Fibroblast of the aortic adventitia (primary cell): ENCODE measurements at places on chromosomes 1 and 21. TPM values are rescaled to one million over a fixed set of nuclear protein-coding genes. Genes with fewer than 3 reads are reported as not detected.

- no peak for DNase-seq
Measured at GRCh38 chr1:222970711-222971110, 155.9 kb downstream of the DISP1 start.

DNA sequence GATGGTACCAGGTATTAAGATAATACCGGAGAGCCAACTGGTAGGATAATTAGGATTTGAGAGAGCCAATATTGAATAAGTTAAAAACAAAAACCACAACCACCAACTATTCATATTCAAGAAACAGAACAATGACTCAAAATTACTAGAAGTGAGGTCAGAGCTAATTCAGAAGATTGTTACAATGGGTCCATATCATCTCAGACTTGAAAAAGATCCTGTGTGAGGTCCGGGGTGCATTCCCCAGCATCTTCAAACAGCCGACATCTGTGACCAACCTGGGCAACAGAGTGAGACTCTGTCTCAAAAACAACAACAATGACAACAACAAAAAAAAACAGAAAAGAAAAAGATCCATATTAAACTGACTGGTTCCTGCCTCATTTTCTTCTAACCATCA lies 18.6 kb downstream of the AK2 start:
- DNase-seq: no peak

DNA sequence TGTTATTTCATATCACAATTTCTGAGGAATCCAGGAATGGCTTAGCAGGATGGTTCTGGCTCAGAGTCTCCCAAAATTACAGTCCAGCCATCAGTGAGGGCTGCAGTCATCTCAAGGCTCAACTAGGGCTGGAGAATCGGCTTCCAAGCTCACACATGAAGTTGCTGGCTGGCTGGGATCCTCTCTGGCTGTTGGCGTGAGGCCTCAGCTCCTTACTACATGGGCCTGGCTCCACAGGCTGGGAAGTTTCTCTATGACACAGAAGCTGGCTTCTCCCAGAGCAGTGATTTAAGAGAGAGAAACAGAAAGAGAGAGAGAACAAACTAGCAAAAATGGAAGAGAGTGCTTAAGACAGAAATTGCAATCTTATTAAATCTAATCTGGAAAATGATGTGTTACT lies 38.8 kb upstream of the RGS8 start:
- DNase-seq: peak; percentile 43

GRCh38 chr1:107622966-107623365 lies 342.0 kb downstream of the VAV3 start:
- peak; percentile 11 for DNase-seq

GRCh38 chr1:29249170-29249691 lies 12.9 kb downstream of the PTPRU start:
- no peak for DNase-seq

GRCh38 chr1:246001837-246002230 lies 505.2 kb downstream of the SMYD3 start:
- DNase-seq: peak; percentile 63

DNA sequence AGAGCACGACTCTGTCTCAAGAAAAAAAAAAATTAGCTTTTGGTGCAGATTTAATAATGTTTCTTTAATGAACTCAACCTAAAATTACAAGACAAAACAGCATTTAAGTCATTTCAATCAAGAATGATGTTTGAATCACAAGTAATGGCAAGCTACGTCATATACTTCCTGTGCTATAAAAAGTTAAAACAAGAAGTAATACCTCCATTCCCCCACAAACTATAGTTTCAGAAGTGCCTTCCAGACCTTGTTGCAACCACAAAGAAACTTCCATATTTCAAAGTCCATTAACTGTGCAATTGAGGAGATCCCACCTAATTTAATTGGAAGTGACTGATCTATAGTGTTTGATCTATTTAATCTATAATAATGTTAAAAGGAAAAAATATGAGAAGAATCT lies 15.1 kb downstream of the NRDC start:
- DNase-seq: no peak

- no peak for DNase-seq
Measured at GRCh38 chr1:40792036-40792435, 8.4 kb downstream of the KCNQ4 start.

- DNase-seq: no peak
Measured at GRCh38 chr1:243550276-243550675, 294.4 kb downstream of the SDCCAG8 start.

GRCh38 chr1:15132965-15133364 lies 20.6 kb upstream of the TMEM51 start:
- no peak for DNase-seq

GRCh38 chr1:239302696-239303095 lies 83.7 kb upstream of the CHRM3 start:
- no peak for DNase-seq

DNA sequence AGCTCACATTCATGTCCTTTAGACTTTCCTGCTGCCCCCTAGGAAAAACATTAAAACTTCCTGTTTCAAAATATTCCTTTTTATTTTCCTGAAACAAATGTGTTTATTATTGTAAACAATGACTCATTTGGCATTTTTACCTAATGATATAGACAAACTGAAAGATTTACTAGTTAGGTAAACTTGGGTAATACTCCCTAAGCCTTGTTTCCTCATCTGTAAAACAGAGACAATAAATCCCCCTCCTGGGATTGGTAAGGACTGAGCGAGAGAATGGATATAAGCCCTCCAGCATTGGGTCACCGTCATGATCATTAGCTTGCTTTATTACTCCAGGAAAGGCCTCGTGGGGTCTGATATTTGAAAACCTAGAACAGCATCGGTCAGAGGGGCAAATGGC lies 59.8 kb downstream of the LPAR3 start:
- no peak for DNase-seq

- DNase-seq: no peak
Measured at GRCh38 chr1:36096500-36097432, 8.1 kb downstream of the ADPRS start.

Gene CTBS
- total RNA-seq: 14.5 and 23.0 TPM in 2 replicates

Gene EPHA8
- not detected in 2 replicates for total RNA-seq

Gene TRABD2B
- total RNA-seq: under 0.01 and 0.16 TPM in 2 replicates

Gene CELSR2
- total RNA-seq: 0.36 and 0.90 TPM in 2 replicates

Gene CLDN8
- total RNA-seq: not detected in 2 replicates

Gene GJC2
- 2.0 and 2.6 TPM in 2 replicates for total RNA-seq

Gene PCSK9
- total RNA-seq: 1.1 and 2.5 TPM in 2 replicates

Gene ACTL8
- total RNA-seq: not detected in 2 replicates

Gene MRPS21
- 15.8 and 40.2 TPM in 2 replicates for total RNA-seq

Gene MROH9
- 0.27 and 0.49 TPM in 2 replicates for total RNA-seq

Gene ZNF683
- not detected in 2 replicates for total RNA-seq

Gene MEX3A
- total RNA-seq: 0.90 TPM in 2 replicates
